ENCODE measurements at places on chromosomes 7 and 10. TPM values are rescaled to one million over a fixed set of nuclear protein-coding genes. Genes with fewer than 3 reads are reported as not detected.

DNA sequence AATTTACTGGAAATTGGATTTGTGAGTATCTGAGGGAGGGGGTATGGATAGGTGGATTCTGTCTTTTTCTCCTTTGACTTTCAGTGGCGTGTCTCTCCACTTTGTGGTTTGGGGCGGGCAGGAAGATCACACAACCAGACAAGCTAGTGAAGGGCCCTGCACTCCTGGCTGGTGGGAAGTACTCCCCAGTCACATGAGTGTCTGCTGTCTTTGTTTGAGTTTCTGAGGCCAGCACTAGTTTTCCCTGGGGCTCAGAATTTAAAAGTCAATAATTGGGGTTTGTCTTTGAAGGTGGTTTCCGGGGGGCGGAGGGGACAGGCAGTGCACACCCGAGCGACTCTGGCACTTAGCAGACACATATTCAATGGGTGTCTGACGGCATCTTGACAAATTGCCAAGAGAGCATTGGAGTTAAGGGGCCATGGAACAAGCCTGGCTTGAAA lies 120.1 kb downstream of the WDFY4 start:
- H3K36me3 ChIP-seq: no peaks in the 10 kb centered on the region
- no peaks in the 10 kb centered on the region for H3K27me3 ChIP-seq
- no peak overlapping the region for H3K4me3 ChIP-seq
- peak; percentile 90 for DNase-seq

- H3K27ac ChIP-seq: no peak overlapping the region
- no peaks in the 10 kb centered on the region for H3K36me3 ChIP-seq
- no peak for DNase-seq
Measured at GRCh38 chr10:125605167-125605566, 77.8 kb downstream of the TEX36 start.

DNA sequence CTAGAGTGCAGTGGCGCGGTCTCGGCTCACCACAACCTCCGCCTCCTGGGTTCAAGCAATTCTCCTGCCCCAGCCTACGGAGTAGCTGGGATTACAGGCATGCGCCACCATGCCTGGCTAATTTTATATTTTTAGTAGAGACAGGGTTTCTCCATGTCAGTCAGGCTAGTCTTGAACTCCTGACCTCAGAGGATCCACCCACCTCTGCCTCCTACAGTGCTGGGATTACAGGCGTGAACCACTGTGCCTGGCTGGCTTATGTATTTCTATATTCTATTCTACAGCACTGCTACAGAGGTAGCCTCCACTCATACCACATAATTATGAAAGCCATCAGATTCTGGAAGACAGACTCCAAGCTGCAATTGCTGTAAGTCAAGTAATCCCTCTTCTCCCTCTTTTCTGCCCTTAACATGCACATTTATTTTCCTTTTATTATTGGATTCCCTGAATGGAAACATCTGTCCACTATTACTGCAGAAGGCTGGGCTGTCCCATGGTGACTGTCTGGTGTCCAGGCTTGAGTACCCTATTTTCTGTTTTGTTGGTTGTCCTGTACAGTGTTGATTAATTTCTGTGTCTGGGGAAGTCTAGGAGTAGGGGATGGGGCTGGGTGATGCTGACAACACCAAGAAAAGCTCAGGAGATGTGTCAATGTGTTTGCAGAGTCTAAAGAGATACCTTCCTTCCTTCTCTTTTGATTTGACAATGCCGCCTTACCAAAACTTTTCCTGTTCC lies 5.8 kb upstream of the ZNF487 start:
- no peaks in the 10 kb centered on the region for H3K27me3 ChIP-seq
- H3K4me1 ChIP-seq: no peaks in the 10 kb centered on the region
- no peak overlapping the region for H3K4me3 ChIP-seq
- no peak for DNase-seq
- no peaks in the 10 kb centered on the region for H3K36me3 ChIP-seq

GRCh38 chr10:89466599-89467035 lies 52.2 kb downstream of the IFIT5 start:
- H3K4me1 ChIP-seq: peaks cover 11% of the 10 kb centered on the region
- H3K4me3 ChIP-seq: no peak overlapping the region
- no peak overlapping the region for H3K27ac ChIP-seq
- H3K36me3 ChIP-seq: no peaks in the 10 kb centered on the region
- no peaks in the 10 kb centered on the region for H3K27me3 ChIP-seq
- DNase-seq: peak; percentile 45

DNA sequence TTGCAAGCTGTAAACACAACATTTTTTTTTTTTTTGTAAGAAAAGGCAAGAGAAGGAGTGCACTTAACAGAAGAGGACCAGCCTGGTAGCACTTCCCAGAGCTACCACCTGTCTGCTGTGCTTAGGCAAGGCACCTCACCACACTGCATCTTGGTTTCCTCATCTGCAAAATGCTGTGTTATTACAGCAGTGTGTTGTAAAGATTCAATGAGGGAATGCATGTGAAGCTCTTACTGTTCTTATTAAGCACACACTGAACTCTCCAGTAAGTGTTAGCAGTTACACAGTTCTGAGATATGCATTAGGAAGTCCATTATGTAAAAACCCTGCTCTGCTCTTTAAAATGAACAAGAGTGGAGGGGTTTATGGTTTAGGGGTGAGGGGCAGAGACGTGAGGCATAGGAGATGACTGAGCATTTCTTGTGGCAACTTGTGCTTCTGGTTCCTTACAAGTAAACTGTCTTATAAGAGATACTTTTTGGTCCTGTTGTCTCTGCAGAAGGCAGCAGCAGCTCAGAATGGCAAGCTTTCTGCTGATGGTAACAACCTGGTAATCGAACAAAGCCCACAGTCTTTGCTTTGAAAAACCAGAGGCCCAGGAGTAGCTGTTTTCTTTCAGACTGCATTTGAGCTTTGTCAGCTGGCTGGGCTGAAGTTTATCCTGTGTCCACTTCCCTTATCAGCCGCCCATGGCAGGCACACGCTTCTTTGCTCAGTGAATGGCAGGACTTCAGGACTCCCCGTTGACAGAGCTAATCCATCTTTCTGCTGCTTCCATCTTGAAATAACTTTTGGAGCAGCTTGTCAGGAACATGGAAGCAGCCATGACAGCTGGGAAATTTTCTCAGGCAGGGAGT lies 98.8 kb upstream of the BMPER start:
- H3K4me1 ChIP-seq: peaks cover 37% of the 10 kb centered on the region
- no peak overlapping the region for H3K27ac ChIP-seq

DNA sequence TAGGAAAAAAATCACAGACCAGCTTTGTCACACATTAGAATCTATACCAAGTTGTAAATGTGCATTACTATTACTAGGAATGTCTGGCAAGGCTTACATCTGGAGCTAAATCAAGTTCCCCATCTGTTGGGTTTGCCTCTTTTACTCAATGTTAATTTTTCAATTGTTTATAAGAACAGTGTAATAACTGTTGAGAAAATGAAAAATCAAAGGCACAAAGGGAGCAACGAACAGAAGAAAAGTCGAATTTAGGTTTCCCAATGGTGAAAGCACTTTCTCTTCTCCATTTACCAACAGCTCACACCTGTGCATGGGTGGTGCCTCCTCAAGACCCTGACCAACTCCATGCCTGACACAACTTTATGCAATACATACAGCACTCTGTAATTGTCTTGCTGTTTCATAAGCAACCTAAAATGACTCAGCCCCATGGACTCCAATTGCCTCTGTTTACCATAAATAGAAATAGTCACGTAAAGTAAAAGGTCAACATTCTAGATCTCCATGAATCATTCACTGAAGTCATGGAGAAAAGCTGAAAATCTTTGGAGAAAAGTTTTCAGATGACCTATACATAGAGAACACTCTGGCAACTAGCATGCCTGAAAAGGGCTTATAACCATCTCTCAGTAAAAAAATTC lies 95.5 kb upstream of the KCNIP2 start:
- H3K36me3 ChIP-seq: peaks cover 4% of the 10 kb centered on the region
- no peak overlapping the region for H3K27ac ChIP-seq
- H3K27me3 ChIP-seq: no peaks in the 10 kb centered on the region

DNA sequence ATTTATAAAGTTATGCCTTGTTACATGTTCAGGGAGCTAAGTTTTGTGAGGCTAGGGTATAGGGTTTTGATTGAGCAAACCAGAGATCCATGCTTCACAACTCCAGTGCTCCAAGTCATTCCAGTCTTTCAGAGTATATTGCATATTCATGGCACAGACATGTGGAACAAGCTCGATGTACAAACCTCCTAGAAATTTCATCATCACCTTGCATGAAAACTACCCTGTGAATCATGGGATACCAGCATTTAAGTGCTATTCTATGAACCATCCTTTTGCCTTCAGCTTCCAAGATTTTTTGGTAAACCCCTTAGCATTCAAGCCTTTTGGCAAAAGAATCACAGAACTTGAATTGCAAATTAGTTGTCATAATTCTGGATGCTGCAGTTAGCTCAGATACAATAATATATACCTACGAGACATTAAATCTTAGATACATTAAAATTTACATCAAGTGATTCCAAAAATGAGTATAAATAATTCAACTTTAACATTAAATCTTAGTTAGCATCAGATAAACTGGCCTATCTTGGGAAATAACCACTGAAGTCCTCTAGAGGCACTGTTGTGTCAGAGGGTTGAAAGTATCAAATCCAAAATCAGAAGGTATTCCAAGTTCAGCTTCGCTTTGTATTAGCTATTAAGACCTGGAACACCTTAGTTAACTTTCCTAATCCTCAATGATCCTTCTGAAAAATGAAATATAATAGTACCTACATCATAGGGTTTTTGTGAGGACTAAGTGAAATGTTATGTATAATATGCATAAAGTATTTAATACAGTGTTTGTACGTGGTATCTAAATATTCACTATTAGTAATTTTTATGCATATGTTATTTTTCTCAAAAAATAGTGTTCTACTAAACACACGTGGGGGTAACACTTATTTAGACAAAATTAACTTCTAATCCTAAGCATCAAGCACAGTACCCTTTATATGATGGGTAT lies 55.5 kb upstream of the CABCOCO1 start:
- no peaks in the 10 kb centered on the region for H3K27me3 ChIP-seq
- H3K36me3 ChIP-seq: no peaks in the 10 kb centered on the region
- no peak overlapping the region for H3K27ac ChIP-seq

GRCh38 chr7:119086026-119086425 lies 861.5 kb downstream of the ANKRD7 start:
- DNase-seq: no peak
- H3K27ac ChIP-seq: no peak overlapping the region

DNA sequence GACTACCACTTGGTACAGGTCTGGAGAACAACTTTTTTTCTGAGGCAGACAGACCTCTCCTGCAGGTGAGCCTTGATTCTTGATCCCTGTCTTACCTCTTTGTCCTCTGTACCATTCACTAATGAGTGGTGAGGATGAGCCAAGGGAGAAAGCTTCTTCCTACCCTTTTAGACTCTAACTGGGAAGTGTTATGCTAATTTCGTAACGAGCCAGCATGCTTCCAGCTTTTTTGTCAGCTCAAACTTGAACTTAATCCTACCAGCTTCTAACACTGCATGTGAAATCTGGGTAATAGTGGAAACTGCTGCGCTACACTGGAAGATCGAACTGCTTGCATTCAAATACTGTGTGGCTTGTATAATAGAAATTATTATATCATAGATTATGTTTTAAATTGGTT lies 87.0 kb downstream of the NEUROD6 start:
- H3K27ac ChIP-seq: no peak overlapping the region
- H3K4me1 ChIP-seq: no peaks in the 10 kb centered on the region
- DNase-seq: no peak
- no peak overlapping the region for H3K4me3 ChIP-seq
- no peaks in the 10 kb centered on the region for H3K27me3 ChIP-seq

GRCh38 chr10:78649429-78649828 lies 419.3 kb upstream of the ZMIZ1 start:
- no peak for DNase-seq
- no peak overlapping the region for H3K27ac ChIP-seq

GRCh38 chr10:12419262-12419847 lies 70.0 kb downstream of the CAMK1D start:
- no peak overlapping the region for H3K4me3 ChIP-seq
- DNase-seq: no peak
- peaks cover 6% of the 10 kb centered on the region for H3K4me1 ChIP-seq
- H3K36me3 ChIP-seq: no peaks in the 10 kb centered on the region
- no peaks in the 10 kb centered on the region for H3K27me3 ChIP-seq

DNA sequence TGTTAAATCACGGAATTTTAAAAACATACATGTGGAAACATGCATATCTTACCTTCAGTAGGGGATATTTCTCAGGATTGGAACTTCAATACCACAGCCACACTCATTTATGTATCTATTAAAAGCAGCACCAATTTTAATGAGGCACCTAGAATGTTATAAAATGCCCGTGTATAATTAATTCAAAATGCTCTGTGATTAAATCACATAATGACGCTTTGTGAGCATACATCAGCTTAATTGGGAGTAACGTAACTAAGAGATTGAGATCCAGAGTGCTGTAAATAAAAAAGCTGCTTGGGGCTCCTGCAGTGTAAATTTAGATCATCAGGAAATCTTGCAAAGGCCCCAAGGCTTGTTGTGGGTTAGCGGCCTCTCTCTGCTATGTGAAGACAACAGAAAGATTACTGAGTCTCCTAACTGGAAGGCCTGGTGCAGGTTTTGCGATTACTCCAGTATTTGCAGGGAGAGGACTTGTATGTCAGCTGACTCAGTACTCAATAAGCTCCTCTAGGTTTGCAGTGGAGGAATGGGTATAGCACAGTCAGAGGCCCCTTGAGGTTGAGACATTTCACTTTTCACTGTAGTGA lies 195.5 kb upstream of the PHYHIPL start:
- no peak for DNase-seq
- H3K27me3 ChIP-seq: no peaks in the 10 kb centered on the region
- H3K4me1 ChIP-seq: no peaks in the 10 kb centered on the region
- no peaks in the 10 kb centered on the region for H3K36me3 ChIP-seq
- no peak overlapping the region for H3K27ac ChIP-seq

- no peak overlapping the region for H3K27ac ChIP-seq
- H3K4me3 ChIP-seq: no peak overlapping the region
- H3K27me3 ChIP-seq: no peaks in the 10 kb centered on the region
- peaks cover 10% of the 10 kb centered on the region for H3K36me3 ChIP-seq
- H3K4me1 ChIP-seq: no peaks in the 10 kb centered on the region
- no peak for DNase-seq
Measured at GRCh38 chr7:116252249-116252648, 41.9 kb downstream of the TES start.

The GDF2 gene
- not detected for total RNA-seq

The PHYHIPL gene
- 0.11 TPM for total RNA-seq

The SLC12A9 gene
- total RNA-seq: 28.5 TPM

The SLC26A3 gene
- 0.31 TPM for total RNA-seq

The PVRIG gene
- total RNA-seq: 0.52 TPM

The INMT gene
- 157 TPM for total RNA-seq

The ANXA8 gene
- 19.7 TPM for total RNA-seq

The RET gene
- total RNA-seq: 1.2 TPM

The LYZL2 gene
- not detected for total RNA-seq

Measured in lung (tissue), 17 donors.